ENCODE measurements at places on chromosomes 7 and 10. TPM values are rescaled to one million over a fixed set of nuclear protein-coding genes. Genes with fewer than 3 reads are reported as not detected.

ZWINT gene
- 78.7 TPM for total RNA-seq

INTS1 gene
- total RNA-seq: 111 TPM

RNF148 gene
- not detected for total RNA-seq

SEMA3E gene
- not detected for total RNA-seq

TIMM23B gene
- 29.2 TPM for total RNA-seq

AOC1 gene
- 0.56 TPM for total RNA-seq

TRPV5 gene
- total RNA-seq: not detected

ITIH5 gene
- not detected for total RNA-seq

WNT16 gene
- total RNA-seq: not detected

ITGA8 gene
- not detected for total RNA-seq

All from naive thymus-derived CD4-positive, alpha-beta T cell (primary cell).